ENCODE measurements at places on chromosomes 11 and 22. TPM values are rescaled to one million over a fixed set of nuclear protein-coding genes. Genes with fewer than 3 reads are reported as not detected.

Gene CCDC87
- 0.34 TPM for total RNA-seq

Gene CTTN
- 291 TPM for total RNA-seq

Gene LRRC32
- 43.7 TPM for total RNA-seq

DNA sequence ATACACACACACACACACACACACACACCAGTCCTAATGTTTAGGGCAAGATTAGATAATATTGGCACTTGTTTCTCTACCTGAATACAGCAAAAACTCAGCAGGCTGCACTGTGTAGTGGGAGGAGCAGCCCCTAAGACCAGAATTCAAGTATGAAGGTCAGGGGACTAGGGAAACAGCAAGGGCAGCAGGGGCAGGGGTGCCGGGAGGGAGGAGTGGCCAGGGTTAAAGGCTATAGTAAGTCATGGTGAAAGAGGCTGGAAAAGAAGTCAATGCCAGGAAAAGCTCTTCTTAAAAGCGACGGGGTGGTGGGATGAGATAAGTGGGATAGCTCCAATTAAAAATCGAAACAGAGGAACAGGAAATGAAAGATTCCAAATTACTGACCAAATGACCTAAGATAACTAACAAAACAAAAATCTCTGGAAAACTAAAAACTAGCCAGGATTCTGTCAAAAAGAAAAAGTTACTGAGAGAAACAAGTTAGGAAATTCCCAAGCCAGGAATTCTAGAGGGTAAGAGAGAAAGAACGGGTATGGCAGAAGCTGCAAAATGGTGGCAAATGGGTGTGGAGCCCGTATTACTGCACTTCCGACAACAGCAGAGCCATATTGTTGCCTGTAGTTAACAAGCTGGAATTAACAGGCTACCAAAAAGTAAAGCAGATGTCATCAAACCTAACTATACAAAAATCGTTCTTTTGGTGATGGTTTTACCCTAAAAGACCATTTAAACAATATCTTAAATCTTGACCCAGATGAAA lies 1.3 kb downstream of the ASCL3 start:
- no peaks in the 10 kb centered on the region for H3K36me3 ChIP-seq
- no peaks in the 10 kb centered on the region for H3K4me1 ChIP-seq
- H3K27me3 ChIP-seq = no peaks in the 10 kb centered on the region
- no peak overlapping the region for H3K4me3 ChIP-seq
- no peak for DNase-seq

GRCh38 chr22:38317995-38318715 lies 922 bp upstream of the CSNK1E start:
- peak overlapping the region; percentile 57 for H3K4me3 ChIP-seq
- no peaks in the 10 kb centered on the region for H3K36me3 ChIP-seq
- peak overlapping the region; percentile 92 for H3K27ac ChIP-seq
- DNase-seq = peak; percentile 95
- no peaks in the 10 kb centered on the region for H3K27me3 ChIP-seq

Gene NOX4
- 36.5 TPM for total RNA-seq

DNA sequence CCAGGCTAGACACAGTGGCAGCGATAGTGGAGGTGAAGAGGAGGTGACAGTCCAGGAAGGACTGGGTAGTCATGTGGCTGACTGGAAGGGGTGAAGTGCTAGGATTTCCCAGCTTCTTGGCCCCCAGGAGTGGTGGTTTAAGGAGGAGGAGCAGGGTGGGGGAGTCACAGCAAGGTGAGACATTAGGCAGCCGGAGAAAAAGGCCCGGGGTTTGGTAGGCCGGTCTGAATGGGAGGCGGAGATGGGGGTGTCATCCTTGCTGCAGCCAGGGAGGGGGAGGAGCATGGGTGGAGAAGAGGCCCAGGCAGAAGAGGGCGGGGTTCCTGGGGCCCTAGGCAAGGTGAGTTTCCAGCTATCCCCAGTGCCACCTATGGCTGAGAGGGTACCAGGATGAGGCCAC lies 6.1 kb downstream of the SIPA1 start:
- no peaks in the 10 kb centered on the region for H3K27me3 ChIP-seq
- DNase-seq = no peak
- no peaks in the 10 kb centered on the region for H3K36me3 ChIP-seq
- peaks cover 12% of the 10 kb centered on the region for H3K4me1 ChIP-seq

Gene CCDC81
- total RNA-seq = 4.5 TPM

DNA sequence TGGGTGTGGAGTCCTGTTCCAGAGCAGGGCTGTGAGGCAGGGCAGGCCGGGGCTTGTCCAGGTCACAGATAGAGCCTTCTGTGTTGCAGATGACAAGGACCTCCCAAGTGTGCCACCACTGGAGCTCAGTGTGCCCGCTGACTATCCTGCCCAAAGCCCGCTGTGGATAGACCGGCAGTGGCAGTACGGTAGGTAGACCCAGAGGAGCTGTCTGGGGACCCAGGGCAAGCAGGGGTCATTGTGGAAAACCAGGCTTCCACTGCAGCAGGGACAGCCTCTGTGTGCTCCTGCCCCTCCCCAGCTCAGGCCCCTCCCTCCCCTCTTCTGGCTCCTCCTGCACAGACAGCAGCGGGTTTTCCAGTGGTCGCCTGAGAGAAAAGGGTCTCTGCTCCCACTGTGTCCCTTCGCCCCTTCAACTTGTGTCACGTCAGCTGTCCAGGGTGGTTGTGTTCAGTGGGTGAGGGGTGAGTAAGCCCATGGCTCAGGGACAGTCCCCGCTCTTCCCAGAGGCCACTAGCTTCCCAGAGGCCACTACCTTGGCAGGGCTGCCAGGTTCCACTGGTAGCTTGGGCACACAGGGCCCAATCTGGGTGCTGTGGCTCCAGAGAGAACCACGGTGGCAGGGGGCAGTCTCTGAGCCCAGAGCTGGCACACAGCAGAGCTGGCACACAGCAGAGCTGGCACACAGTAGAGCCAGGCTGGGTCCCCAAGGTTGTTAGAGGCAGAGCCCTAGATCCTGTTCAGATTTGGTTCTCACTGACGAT lies 78.4 kb downstream of the MED15 start:
- peaks cover 22% of the 10 kb centered on the region for H3K36me3 ChIP-seq
- no peaks in the 10 kb centered on the region for H3K4me1 ChIP-seq
- no peak for DNase-seq
- H3K27ac ChIP-seq = no peak overlapping the region

Gene ARHGAP20
- total RNA-seq = 0.11 TPM

GRCh38 chr22:30704978-30705377 lies 10.3 kb downstream of the OSBP2 start:
- H3K27me3 ChIP-seq = no peaks in the 10 kb centered on the region
- H3K4me1 ChIP-seq = peaks cover 22% of the 10 kb centered on the region
- no peak overlapping the region for H3K4me3 ChIP-seq
- H3K36me3 ChIP-seq = no peaks in the 10 kb centered on the region

DNA sequence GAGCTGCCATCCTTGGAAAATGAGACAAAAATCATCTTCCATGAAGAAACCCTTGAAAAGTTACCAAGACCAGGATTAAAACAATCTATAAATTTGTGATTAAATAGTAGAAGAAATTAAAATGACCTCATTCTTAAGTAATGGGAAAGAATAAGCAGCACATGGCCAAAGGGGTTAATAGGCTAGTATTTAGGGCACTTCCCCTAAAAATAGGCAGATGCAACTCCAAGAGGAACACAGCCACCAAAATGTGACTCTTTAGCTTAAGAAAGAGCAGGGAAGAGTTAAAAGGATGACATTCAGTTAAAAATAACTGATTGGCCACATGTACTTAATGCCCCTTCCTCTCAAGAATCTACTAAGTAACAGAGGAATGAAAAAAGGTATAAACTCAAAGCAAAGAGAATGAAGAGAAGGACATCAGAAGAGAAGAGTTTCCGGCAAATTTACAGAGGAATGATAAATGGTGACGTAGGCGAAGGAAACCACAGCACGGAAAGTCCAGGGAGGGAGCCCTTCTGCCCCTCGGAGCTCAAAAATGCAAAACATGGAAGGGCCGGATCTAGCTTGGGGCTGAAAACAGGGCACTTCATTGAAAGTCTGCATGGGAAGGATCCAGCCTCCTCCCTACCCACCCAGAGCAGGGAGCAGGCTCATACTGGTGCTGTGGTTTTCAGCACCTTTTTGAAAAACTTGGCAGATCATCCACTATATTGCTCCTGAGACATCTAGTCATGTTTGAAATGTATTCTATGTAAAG lies 17.8 kb downstream of the SCUBE2 start:
- H3K27me3 ChIP-seq = no peaks in the 10 kb centered on the region
- no peaks in the 10 kb centered on the region for H3K36me3 ChIP-seq
- no peak overlapping the region for H3K27ac ChIP-seq
- DNase-seq = no peak
- H3K4me3 ChIP-seq = no peak overlapping the region

DNA sequence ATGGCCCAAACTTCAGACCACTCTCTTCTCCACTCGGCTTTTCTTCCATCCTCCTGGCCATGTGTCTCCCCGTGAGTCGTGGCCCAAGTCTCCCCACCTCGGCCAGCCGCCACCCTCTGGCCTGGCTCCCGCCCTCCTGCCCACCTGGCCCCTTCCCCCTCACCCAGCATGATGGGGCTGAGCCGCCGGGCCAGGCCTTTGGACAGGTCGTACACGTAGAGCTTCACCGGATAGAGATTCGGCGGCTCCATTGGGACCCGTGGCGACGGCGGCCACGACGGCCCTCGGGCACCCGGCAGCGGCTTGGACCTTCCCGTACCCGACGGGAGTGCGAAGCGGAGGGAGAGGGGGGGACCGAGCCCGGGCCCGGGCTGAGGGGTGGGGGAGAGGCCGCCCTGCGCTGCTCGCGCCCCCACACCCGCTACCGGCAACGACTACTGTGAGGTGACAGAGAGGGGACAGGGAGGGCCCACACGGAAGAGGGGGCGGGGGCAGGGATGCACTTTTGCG lies at the start of gene DESI1:
Gene DESI1 (minus strand): TSS at position 455 of the 510 bp plus-strand sequence. CDS start 204 bp downstream, at position 251.
- peaks cover 4% of the 10 kb centered on the region for H3K36me3 ChIP-seq
- peaks cover 15% of the 10 kb centered on the region for H3K4me1 ChIP-seq

Gene P2RY6
- 0.75 TPM for total RNA-seq

Data from astrocyte (in vitro differentiated cells and primary cell).